Testis (tissue), 5 donors: ENCODE measurements at places on chromosomes 11 and 22. TPM values are rescaled to one million over a fixed set of nuclear protein-coding genes. Genes with fewer than 3 reads are reported as not detected.

- no peaks in the 10 kb centered on the region for H3K36me3 ChIP-seq
- H3K4me3 ChIP-seq = no peak overlapping the region
- DNase-seq = no peak
- H3K27ac ChIP-seq = no peak overlapping the region
These were observed 2.5 kb downstream of the CHST1 start for GRCh38 chr11:45662665-45663485.

DNA sequence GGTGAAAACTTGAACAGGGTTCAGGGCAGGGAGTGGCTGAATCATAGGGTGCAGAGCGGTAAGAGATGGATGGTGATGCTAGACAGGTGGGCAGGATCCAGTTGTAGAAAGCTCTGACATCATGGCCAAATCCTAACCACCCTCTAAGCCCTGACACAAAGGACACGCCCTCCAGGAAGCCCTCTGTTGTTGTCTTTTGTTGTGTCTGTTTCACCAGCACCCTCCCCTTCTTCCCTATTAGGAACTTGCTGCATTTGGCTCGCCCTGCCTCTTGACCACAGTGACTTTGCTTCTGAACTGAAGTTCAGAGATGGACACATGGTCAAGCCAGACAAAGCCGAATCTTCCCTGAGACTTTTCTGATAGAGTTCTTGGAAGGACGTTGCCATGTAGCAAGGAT lies 14.2 kb upstream of the APOL6 start:
- no peak overlapping the region for H3K27ac ChIP-seq
- H3K27me3 ChIP-seq = no peaks in the 10 kb centered on the region
- no peak for DNase-seq
- H3K4me3 ChIP-seq = no peak overlapping the region

Gene PAMR1
- 1.5 TPM for total RNA-seq

Gene YPEL1
- 83.6 TPM for total RNA-seq
